ENCODE measurements at places on chromosomes 16 and 17.

- DNase-seq: no peak
These were observed 32.8 kb downstream of the MSI2 start for GRCh38 chr17:57289130-57289529.

- DNase-seq: no peak
These were observed 8.2 kb upstream of the CCL2 start for GRCh38 chr17:34246881-34247280.

- DNase-seq: peak; percentile 96
These were observed 46.1 kb downstream of the NXN start for GRCh38 chr17:933312-934073.

DNA sequence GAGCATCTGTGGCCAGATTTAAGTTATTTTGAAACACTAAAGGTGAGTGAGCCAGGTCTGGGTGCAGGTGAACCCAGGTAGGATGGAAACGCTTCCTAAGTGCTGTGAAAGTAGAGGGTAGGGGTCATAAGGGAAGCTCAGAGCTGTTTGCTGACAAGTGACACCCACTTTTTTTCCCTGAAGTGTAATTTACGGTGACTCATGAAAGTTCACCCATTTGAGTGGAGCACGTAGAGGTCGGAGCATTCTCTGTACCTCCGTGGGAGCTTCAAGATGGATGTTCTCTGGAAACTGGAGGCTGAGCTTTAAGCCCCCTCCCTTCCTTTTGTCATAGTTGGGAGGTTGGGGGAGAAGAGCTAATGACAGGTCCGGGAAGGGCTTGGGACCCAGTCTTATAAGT, 44.3 kb downstream of the MPRIP start:
- DNase-seq: no peak

GRCh38 chr16:74607310-74607961, 522 bp upstream of the GLG1 start:
- DNase-seq: no peak

- DNase-seq: no peak
These were observed 7.1 kb upstream of the GJC1 start for GRCh38 chr17:44837196-44837595.

- no peak for DNase-seq
These were observed 645 bp downstream of the NLGN2 start for GRCh38 chr17:7408252-7408727.

- peak; percentile 48 for DNase-seq
These were observed 21.4 kb downstream of the SERPINF1 start for GRCh38 chr17:1783271-1783670.

DNA sequence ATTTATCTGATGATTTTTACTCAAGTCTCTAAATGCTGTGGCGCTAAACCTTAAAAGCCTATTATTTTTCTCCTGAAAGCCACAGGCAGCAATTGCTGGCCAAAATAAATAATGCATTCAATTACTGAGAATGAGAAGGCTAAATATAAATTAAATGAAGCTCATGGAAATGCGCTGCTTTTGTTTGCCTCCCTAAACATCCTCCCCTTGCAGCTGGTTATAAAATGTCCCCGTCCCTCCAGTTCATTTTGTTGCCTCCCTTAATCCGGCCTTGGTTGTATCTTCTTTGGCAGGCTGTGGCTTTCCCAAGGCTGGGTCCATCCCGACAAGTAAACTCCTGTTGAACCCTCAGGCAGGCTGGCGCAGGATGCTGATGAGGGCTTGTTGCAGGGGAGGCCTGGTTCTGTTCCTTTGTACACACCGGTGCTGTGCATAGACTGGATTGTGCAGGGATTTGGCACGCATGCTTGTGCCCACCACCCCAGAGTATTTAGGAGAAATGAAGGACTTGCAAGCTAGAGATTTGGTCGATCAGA, 62.7 kb downstream of the KNOP1 start:
- no peak for DNase-seq

GRCh38 chr17:37781451-37781850, 36.6 kb upstream of the HNF1B start:
- DNase-seq: no peak

DNA sequence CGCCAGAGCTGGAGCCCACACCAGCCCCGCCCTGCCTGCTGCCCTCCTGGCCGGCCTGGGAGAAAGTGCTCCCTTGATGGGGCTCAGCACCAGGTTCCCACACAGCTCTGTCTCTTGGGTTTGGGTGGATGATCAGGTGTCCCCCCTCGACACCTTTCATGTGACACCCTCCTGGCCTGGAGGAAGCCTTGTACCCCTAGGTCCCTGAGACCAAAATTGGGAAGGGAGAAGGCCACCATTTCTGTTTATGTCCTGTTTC, 19.4 kb upstream of the PLLP start:
- no peak for DNase-seq

GRCh38 chr17:81328489-81328888, 33.4 kb upstream of the SLC38A10 start:
- no peak for DNase-seq

DNA sequence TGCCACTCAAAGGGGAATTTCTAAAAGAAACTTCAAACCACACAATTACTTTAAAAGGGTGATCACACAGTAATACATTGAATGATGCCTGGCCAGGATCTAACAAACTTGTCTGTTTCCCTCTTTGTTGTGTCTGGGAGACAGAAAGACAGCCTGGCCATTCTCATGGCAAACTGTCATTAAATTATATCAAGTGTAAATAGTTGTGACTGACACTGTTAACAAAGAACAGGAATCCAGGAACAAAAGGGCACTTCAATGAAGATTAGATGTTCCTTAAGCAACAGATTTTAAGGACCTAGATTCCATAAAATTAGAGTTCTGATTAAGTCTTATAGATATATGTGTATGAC, 383.6 kb downstream of the KCNJ2 start:
- DNase-seq: no peak

DNA sequence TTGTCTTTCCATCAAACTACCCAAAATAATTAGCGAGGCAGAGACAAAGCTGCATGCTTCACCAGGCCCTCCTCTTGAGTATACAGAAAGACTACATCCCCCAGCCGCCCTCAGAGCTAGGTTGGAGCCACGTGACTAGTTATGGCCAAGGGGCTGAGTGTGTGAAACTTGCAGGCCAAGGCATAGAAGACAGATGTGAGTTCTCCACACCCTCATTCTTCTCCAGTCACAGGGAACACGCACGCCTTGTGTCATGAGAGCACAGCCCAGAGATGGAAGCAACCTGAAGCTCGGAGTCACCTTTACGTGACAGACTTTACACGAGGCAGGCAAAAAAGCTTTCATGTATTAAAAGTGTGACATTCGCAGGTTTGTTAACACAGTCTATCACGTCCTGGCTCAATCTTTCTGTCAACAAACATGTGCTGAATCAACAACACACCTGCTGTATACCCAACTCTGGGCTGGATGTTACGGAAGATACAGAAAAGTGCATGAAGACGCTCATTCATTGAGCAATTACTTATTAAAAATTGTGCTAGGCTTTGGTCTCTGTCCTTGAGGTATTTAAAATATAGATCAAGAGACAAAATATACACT, 38.3 kb downstream of the STX8 start:
- DNase-seq: no peak
